Germinal center (tissue), 1 donor: ENCODE measurements at places on chromosomes 11 and 22.

DNA sequence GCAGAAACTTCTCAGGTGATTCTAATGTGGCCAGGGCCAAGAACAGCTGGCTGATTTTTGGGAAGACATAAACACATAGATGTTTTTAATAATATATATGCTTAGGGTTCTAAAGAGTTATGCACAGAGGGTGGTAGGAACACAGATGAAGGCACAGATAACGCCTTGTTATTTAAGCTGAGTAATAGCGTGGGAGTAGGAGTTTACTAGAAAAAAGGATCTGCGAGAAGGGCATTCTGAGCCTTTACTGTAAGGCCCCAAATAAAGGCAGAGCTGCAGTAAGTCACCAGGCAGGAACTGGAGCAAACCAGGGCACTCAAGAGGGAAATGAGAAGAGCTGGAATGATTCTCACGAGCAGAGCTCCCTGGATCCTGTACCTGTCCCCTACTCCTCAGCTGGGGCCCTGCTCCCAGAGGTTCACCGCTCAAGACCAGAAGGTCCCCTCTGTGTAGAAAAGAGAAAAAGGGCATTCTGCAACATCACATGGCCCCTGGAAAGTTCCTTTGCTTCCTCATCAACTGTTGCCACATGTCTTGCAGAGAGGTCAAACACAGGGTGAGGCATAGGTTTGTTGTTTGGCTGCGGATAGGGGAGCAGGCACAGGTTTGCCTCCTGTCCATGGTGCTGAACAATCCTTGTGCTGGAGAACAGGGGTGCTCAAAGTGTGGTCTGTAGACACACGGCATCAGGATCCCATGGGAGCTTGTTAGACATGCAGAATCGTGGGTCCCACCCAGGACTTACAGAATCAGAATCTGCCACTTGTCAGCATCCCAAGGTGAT is 125.7 kb downstream of the TENM4 start:
- no peak for DNase-seq

- DNase-seq = no peak
Measured at GRCh38 chr22:17917490-17917983, 106.8 kb downstream of the MICAL3 start.

- no peak for DNase-seq
Measured at GRCh38 chr11:100594320-100594719, 92.8 kb upstream of the ARHGAP42 start.

DNA sequence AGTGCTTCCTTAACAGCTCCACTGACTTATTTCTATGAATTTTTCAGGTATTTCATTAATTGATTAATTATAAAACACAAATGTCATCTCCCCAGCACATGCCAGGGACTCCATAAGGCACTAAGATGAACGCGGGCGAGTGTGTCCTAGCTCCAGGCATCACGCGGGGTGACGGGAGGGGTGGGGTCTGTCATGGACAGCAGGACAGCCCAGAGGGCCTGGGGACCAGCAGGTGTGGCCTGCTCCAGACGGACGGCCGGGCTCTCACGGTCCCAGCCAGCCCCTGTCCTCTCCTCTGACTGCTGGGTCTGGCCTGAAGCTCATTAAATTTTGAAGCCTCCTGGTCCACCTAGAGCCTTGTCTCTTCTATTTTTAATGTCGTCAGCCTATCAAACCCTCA is 531.1 kb downstream of the BRD1 start:
- no peak for DNase-seq

- DNase-seq = no peak
Measured at GRCh38 chr11:6547177-6547576, 50.1 kb downstream of the DNHD1 start.

- no peak for DNase-seq
Measured at GRCh38 chr22:48676266-48677167, 1151.2 kb downstream of the BRD1 start.

DNA sequence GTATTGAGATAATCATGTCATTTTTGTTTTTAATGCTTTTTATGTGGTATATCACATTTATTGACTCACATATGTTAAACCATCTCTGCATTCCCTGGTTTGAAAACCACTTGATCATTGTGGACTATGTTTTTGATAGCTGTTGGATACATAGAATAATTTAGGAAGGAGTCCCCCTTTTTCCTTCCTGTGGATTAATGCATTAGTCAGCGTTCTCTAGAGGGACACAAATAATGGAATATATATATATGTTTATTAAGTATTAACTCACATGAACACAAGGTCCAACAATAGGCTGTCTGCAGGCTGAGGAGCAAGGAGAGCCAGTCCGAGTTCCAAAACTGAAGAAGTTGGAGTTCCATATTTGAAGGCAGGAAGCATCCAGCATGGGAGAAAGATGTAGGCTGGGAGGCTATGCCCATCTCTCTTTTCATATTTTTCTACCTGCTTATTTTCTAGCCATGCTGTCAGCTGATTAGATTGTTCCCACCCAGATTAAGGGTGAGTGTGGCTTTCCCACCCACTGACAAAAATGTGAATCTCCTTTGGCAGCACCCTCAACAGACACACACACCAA is 123.8 kb downstream of the ZNF280B start:
- no peak for DNase-seq

- no peak for DNase-seq
Measured at GRCh38 chr11:65663639-65664200, 1.0 kb upstream of the RELA start.

DNA sequence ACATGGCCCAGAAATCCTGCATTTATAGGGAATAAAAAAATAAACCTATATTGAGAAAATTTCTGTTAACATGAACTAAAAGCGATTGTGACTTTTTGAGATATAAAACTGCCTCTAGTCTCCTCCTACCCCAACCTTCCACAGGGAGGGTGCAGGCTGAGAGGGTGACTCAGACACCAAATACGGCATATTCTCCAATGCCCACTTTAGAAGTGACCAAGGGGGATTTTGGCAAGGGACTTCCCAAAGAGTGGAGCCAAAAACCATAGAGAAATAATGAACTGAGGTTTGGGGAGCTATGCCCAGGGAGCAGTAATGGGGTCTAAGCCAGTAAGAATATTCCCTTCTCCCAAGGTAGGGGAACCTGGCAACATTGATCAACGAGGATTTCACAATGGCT is 124.9 kb upstream of the ZC3H12C start:
- DNase-seq = no peak

DNA sequence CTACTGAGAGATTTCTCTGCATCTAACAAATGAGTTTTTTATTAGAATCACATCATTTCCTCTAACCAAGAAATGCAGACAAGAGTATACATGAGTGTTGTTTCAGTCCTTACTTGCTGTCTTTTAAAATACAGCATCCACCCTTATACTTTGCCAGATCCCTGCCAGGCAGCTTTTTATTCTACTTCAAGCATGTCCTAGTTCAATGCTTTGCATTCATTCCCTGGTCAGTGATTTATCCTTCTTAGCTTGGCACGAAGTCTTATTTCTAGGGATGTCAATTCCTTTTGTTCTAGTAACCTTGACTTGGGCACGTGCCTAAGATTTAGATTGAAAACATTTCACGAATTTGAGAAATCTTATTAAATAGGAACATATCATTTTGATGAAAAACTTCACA is 307.2 kb upstream of the MPPED2 start:
- no peak for DNase-seq
